CD4-positive, alpha-beta T cell treated with Interleukin-6 at 100 ng/mL for 8 hours (primary cell): ENCODE measurements at places on chromosomes 16 and 17.
A peak's percentile ranks its signal among the peaks of the same experiment; 100 is the strongest.

- no peak for DNase-seq
These were observed 170.4 kb downstream of the ZFHX3 start for GRCh38 chr16:72877374-72878028.

DNA sequence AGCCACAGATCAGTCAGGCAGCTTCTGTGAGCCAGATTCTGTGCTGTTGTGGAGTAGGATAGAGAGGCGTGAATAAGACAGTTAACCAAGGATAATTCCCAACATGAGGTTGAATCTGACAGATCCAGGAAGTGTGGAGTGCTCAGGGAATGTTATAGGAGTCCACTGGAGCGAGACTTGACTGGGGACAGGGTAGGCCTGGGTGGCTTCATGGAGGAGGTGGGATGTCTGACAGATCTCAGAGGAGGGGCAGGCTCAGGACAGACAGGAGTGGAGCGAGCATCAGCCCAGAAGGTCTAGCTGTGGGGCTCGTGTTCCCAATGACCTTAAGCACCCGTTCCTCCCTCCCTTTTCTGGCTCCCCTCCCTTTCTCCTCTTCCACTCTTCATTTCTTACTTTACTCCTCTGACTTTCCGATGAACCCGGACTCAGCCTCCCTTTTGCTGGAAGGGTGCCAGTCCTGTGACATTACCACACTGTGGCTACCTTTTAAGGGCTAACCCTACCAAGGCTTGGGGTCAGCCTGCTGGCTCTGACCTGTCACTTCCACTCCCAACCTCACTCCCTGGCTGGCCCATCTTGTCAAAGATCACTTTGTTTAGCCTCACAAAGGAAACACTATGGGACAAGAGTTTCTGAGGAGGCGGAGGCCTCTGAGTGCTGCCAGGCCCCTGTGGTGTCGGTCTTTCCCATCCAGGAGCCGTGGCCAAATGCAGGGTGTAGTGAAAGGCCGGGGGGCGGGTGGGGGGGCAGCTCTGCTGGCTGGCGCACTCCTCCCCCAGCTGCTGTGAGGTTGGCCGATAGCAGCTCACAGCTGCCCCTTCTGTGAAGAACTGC, 28.5 kb upstream of the EFCAB13 start:
- DNase-seq: no peak

- peak; percentile 93 for DNase-seq
These were observed at the start of gene KCTD5 for GRCh38 chr16:2682209-2683021. KCTD5 (plus strand) TSS chr16:2682523; CDS start chr16:2682549, 26 bp downstream.

DNA sequence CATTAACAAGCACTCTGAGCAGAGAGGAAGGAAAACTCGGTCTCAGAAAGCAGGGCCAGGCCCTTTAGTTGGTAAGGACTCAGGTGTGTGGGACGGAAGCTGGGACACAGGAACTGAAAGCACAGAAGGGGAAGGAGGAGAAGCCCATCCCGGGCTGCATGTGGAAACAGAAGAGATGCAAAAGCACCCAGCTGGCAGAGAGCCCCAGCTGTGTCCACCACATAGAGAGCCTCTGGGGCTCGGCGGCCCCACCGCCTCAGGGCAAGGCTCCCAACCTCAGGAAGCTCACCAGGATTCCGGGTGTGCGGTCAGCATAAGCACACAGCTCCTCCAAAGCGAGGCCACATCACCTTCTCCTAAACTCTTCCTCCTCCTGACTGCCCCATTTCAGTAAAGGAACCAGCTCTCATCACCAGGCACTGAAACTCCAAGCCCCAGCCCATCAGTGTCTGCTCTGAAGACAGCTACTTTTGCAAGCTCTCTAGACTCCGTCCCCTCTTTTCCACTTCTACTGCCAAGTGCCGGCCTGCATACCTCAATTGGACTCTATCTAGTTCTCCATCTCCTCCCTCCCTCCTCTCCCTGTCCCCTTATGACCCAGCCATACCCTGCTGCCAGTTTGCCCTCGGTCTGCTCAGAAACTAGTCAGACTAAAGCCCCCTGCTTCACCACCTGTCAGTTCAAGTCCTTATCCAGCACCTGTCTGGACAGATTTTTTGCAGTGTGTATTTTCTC, 6.0 kb downstream of the ST3GAL2 start:
- no peak for DNase-seq

GRCh38 chr16:86010680-86011141, 111.7 kb downstream of the IRF8 start:
- no peak for DNase-seq

DNA sequence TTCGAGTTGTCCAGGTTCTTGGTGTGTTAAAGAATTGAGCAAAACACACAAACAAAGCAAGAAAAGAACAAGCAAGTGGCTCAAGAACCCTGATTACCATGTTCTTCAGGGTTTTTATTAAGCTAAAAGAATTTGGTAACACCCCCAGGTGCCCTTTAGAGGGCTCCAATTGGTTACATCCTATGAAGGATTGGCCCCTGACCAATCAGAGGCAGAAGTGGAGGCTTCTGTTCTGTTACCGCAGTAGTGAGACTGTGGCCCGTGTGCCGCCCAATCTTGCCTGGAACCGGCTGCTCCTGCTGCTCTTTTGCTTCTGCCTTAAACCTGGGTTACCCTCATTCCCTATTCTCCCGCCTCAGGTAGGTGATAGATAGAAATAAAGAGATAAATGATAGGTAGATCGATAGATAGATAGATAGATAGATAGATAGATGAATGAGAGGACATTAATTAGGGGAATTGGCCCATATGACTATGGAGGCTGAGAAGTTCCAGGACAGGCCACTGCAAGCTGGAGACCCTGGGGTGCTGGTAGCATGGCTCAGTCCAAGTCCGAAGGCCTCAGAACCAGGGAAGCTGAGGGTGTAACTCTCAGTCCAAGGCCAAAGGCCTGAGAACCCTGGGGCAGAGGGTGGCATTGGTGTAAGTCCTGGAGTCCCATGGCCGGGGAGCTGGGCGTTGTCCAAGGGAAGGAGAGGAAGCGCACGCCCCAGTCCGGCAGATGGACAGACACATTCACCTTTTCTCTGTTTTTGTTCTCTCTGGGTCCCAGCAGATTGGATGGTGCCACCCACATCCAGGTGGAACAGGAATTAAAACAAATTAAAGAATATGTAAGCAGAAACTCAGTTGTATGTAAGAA, 3.5 kb upstream of the CA5A start:
- no peak for DNase-seq

DNA sequence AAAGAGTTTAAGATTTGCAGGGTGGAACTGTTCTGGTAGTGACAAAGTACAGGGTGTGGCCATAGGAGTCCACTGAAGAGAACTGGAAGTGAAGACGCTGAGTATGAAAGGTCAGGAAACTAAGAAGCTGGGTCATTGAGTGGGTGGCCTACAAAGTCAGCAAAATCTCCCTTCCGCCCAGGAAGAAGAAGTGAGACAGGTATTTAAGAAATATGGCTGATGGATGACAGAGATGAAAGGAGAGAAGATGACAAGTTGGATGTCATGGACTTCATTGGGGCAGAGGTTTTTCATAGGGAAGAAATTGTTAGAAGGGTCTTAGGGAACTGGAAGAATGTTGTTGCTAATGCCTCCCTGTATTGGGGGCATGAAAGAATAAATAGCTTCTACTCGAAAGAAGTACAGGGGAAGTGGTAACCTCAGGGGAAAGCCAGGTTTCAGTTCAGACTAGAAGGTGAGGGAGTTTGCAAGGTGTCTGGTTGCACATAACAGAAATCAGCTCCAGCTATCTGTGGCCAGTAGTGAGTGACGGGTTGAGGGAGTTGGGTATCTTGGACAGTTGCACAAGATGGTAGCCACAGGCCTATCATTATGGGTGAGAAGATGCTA, 33.6 kb upstream of the MED13 start:
- peak; percentile 2 for DNase-seq

DNA sequence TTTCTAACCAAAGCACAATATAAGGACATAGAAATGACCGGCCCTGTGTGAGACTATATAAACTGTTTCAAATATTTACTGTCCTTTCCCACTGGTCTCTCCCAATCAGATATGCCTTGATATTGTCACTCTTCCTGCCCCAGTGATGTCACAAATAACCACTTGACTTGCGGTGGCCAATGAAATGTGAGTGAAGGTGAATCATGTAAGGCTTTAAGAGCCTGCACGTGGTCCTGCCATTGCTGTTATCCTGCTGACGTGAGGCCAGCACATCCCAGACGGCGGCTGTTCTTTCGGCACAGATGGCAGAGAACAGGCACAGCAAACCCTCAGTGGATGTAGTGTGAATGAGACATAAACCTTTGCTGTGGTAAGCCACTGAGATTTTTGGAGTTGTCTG, 5.4 kb upstream of the KLHL11 start:
- DNase-seq: no peak

DNA sequence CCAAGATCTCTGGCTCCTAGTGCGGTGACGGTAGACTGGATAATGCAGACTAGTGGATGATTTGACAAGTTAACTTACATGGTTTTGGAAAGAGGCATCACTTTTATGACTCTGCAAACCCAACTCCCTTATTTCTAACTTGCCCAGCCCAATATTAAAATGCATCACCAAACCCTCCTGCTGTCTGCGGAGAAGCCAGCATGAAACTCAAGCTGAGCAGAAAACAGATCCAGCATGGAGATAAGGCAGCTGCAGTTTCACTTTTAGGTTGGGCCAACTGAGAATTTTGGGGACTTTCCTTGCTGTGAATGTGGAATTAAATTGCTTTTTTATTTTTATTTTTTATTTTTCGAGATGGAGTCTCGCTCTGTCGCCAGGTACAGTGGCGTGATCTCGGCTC, 27.8 kb downstream of the CDH1 start:
- DNase-seq: no peak

GRCh38 chr16:56347166-56347565, 78.2 kb downstream of the AMFR start:
- no peak for DNase-seq

DNA sequence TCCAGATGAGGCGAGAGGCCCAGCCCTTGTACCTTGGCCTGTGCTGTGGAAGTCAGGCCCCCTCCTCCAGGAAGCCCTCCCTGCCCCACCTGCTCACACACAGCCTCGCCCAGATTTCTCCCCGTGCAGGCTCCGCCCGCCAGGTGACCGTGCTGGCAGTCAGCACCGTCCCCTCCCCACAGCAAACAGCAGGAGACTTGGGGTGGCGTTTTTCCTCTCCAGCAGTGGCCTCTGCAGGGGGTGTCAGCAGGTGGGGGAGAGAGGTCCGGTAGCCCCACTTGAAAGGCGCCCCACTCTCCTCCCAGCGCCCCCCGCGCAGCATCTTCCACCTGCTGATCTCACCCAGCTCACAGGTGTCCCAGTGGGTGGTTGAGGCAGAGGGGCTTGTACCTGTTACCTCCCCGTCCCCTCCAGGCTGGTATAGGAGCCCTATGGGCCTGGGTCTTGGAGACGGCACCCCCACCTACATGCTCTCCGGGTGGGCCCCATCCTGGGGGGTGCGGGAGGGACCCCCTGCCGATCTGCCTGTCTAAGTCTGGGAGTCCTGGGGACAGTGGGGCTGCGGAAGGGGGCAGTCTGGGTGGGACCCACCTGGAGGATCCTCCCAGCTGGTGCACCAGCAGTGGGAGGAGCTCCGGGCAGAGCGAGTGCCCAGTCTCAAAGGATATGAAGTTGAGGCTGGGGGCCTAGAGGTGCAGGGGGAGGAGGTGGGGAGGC, 4.2 kb upstream of the C1QTNF8 start:
- no peak for DNase-seq

DNA sequence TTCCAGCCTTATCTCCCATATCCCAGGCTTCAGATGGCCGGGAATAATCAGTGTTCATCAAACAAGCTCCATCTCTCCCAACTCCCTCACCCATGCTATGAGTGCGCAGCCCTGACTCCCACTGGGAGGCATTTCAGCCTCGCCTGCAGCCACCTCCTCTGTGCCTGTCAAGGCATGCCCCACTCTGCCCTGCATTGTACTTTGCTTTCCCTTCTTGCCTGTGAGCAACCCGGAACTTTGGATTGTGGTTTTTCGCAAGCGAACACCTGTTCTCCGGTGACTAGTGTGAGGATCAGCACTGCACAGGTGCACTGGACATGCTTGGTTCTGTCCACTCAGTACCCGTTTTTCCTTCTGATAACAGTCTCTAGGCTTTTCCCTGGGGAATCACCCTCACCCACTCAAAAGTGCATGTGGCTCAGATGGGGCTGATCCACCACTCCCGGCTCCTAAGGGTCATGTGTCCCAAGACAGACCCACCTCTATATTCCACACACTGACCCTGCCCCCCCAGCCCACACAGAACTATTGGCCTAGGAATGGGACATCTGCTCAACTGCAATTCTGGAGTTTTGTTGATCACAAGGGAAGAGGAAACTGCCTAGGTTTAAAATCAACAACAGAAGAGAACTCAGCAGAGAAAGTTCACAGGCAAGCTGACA, 9.1 kb downstream of the CHST6 start:
- no peak for DNase-seq

DNA sequence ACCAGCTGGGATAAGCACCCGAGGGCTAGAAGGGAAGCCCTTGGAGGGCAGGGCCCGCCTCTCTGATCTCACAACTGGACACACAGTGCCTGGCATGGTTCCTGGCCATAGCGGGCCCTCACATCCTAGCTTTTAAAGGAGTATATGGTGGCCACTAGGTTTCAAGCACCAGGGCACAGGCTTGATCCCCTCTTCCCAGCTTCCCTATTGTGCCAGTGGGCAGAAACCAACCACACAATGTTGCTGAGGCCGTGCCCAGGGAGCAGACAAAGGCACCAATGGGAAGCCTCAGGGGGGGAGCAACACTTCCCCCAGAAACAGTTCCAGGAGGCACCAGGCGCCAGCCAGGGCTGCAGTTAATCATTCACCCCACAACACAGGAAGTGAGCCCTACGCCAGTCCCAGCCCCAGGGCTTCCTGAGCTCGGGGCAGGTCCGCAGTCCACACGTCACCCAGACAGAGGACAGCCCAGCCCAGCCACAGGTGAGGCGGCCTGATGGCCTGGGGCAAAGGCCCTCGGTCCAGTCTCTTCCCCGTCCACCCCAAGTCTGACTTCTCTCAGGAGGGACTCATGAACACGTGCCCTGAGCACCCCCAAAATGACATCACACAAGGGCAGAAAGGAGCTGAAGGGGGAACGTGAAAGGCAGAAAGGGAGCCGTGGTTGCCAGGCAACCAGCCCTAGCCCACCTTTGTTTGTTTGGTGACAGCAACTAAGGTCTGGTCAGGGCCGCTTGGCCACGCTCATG, 12.8 kb downstream of the SMIM5 start:
- no peak for DNase-seq

- DNase-seq: no peak
These were observed 53.5 kb downstream of the PARN start for GRCh38 chr16:14576532-14576931.

- no peak for DNase-seq
These were observed 661 bp downstream of the LRRC3C start for GRCh38 chr17:39927929-39928857.

DNA sequence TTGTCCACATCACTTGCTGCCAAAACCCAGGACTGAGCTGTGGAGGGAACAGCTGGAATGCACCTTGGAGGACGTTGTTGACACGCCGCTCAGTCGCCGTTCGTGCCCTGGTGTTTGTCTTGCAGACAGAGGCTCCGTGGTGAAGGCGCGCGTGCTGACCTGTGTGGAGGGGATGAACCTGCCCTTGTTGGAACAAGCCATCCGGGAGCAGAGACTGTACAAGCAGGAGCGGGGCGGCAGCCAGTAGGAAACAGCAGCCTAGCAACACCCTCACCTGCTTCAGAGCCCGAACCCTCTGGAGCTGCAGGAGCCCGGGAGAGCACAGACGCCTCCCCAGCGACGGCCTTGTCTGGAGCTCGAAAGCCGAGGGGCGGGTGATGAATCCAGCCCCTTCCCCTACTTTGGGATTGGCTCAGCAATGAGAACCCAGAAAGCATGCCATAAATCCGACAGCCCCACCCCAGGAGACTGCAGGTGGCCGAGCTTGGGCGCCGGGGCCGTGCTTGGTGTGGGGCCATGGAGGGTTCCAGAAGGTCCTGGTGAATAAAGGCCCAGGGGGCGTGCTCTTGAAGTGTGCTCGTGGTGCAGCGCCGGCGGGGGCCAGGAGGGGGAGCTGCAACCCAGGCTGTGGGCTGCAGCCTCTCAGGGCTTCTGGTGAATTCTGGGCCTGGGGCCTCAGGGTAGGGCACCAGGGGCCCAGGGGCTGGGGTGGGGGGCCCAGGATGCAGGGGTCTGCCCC, 470 bp upstream of the CDK3 start:
- DNase-seq: peak; percentile 46
